ENCODE measurements at places on chromosomes 3 and 15.
A peak's percentile ranks its signal among the peaks of the same experiment; 100 is the strongest.

DNA sequence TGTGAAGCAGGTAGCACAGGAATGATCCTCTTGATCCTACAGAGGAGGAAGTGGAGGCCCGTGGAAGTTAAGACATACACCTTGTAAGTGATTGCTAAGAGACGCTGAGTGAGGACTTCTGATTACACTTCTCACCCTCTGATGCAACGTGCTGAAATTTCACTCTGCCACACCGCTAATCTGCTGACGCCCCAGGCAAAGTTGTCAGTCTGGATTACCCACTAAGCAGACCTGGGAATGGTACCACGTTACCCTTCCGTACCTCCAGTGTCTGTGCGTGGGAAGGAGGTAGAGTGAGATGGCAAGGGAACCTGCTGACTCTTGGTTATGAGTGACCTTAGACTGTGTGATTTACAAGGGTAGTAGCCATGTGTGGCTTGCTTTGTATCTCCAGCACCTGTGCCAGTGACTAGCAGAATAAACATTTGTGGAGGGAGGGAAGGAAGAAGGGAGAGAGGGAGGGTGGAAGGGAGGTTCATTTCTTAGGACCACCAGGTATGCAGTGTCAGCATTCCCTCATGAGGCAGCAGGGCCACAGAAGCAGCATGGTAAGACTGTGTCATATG lies 115.0 kb downstream of the ALDH1A2 start:
- peak; percentile 81 for DNase-seq

- DNase-seq: no peak
These were observed 5.2 kb downstream of the GCSAM start for GRCh38 chr3:112127522-112128494.

- DNase-seq: no peak
These were observed 72.0 kb downstream of the CCR4 start for GRCh38 chr3:33023176-33024136.

DNA sequence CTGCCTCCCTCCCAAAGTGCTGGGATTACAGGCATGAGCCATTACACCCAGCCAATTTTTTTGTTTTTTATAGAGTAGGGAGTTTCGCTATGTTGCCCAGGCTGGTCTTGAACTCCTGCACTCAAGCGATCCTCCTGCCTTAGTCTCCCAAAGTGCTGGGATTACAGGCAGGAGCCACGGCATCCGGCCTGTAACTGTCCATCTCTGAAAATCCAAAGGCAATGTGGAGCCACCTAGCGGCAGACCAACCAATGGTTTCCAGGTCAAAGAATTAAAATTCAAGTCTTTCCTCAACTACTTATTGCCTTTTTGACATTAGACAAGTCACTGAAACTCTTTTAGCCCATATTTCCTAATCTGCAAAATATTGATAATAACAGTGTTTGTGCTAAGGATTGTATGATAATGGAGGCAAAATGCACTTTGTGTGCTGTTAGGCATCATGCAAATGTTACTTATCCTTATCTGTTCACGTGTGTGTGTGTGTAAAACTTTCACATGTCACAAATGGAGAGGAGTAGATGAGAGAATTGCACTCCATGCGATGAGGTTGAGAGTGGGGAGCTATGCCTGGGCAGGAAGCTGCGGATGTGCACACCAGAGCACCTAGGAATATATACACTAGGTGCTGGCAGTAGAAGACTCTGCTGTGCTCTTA lies 48.7 kb downstream of the COL8A1 start:
- peak; percentile 73 for DNase-seq

GRCh38 chr3:150626148-150626930 lies 23.2 kb downstream of the SELENOT start:
- DNase-seq: no peak

DNA sequence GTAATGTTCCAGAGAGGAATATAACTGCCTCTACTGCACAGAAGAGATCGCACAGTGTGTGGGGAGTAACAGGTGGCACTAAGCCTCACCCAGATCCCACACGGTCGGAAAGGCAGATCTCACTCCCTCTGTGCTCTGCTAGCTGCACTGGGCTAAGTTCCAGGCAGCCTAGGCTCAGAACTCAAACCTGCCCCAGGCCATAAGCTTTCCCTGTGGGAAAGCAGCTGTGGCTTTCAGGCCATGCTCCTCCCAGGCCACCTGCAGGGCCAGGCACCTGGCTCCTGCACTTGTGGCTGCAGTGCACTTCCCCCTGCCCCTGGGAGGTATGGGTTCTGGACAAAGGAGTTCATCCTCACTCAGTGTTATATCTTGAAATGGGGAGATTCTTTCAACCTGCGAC lies 27.5 kb downstream of the PCCB start:
- no peak for DNase-seq

GRCh38 chr3:49673715-49674496 lies at the start of gene APEH:
Gene APEH (plus strand): TSS chr3:49674351. CDS start chr3:49674402, 51 bp downstream.
- no peak for DNase-seq

GRCh38 chr3:44340058-44340395 lies 1.5 kb downstream of the TCAIM start:
- peak; percentile 63 for DNase-seq

GRCh38 chr3:34185301-34185700 lies 386.9 kb downstream of the PDCD6IP start:
- DNase-seq: no peak

- DNase-seq: no peak
These were observed 24.7 kb downstream of the GOLGA6L2 start for GRCh38 chr15:23422099-23422945.

- no peak for DNase-seq
These were observed 35.6 kb downstream of the RTP4 start for GRCh38 chr3:187403768-187404288.

- DNase-seq: no peak
These were observed 23.1 kb downstream of the SLC30A4 start for GRCh38 chr15:45499426-45499825.

DNA sequence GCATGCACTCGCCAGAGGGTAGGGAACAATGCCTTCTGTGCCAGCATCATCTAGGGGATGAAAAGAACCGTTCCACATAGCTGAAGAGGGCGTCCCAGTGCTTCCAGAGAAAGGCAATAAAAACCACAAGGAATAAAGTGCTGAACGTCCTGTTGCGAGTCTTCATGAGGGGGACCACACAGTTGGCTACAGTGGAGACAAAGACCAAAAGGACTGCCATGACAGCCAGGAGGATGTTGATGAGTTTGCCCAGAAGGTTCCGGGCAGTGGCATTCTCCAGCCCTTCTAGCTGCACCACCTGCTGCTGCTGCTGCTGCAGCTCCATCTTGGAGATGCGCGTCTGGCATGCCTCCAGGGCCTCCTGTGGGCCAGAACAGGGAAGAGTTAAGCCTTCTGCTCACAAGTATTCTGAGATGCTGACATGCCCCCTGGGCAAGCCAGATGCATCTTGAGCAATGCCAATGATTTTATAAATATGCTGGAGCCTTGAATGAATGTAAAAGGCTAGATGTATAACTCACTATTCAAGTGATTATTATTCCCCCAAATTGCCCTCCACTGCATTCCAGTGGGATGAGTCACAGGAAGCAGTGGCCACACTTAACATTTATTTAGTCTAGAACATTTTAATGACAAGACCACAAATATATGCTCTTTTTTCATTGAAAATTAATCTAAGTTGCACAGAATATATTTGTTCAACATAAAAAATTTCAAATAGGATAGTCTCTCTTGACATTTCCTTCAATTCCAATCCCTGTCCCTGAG lies 45.1 kb upstream of the PLXND1 start:
- no peak for DNase-seq

- no peak for DNase-seq
These were observed 161.7 kb downstream of the CD47 start for GRCh38 chr3:107929088-107929487.

DNA sequence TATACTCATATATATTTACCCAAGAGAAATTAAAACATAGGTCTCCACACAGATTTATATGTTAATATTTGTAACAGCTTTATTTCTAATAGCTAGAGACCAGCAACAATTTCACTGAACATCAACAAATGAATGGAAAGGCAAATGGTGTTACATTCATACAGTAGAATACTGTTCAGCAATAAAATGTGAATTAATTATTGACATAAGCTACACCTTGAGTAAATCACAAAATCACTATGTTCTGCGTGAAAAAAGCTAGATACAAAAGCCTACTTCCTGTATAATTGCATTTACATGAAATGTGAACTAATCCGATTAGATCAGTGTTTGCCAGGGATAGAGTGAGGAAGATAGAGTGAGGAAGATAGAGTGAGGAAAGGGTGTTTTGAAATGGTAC lies 945.7 kb downstream of the SQOR start:
- DNase-seq: no peak

DNA sequence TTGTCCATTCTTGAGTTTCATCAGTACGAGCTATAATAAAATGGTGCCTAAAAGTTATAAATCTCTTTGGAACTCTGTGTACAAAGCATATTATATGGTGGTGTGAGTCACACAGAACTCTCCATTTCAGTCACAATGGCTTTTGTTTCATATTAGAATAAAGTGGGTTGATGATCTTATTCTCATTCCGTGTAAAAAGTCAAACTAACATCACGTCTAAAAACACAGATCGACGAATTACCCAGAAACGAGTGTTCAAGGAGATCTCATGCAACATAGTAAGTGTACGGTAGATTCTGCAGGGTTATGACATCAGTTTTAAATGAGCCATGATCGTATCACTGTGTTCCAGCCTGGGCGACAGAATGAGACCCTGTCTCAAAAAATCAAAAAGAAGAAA lies 122.4 kb downstream of the FOXP1 start:
- DNase-seq: no peak

- no peak for DNase-seq
These were observed 55.6 kb upstream of the LINGO1 start for GRCh38 chr15:77688266-77688665.

- no peak for DNase-seq
These were observed 11.2 kb downstream of the SLCO3A1 start for GRCh38 chr15:91864664-91865063.

GRCh38 chr3:30505866-30506520 lies 100.4 kb upstream of the TGFBR2 start:
- DNase-seq: no peak
